ENCODE measurements at places on chromosomes 2 and 18.

GRCh38 chr18:63311118-63312018, 8.2 kb downstream of the BCL2 start:
- no peak for DNase-seq

DNA sequence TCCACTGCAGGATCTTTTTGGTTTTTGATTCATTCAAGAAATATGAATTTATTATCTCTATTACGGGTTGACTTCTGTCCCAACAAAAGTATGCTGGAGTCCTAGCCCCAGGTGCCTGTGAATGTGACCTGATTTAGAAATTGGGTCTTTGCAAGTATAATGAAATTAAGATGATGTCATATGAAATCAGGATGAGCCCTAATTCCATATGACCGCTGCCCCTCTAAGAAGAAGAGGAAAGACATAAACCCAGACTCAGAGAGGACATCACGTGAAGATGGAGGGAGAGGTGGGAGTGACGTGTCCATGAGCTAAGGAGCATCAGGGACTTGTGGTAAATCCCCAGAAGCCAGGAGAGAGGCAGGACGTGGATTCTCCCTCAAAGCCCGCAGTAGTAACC, 287.1 kb downstream of the LPIN1 start:
- no peak for DNase-seq

- no peak for DNase-seq
These were observed 74.3 kb downstream of the ICOS start for GRCh38 chr2:204010628-204011560.

DNA sequence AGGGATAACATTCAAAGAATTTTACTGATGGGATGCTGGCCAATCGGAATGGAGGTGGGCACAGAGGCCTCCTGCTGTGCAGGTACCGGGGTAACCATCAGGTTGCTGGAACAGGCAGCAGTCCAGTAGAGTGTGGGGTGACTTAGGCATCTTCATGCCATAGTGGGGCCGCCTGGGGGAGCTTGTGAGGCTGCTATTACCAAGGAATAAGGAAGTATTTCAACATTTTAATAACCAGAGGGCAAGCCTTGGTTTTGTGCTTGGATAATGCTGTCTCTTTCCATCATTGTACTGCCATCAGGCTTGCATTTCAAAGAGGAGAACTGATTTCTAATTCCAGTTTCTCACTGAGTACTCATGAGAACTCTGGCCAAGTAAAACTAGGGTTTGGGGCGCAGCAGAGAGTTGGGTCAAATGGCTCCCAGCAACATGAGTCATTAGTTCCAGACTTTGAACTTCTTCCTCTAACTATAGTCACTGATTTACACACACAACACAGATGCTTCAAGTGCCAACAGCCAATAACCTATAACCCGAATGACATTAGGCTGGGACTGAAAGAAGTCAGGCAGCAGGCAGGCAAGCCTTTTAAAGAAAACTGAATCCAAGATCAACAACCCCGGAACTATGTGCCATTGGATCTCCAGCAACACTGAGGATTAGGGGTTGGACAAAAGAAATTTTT, 56.1 kb upstream of the FHL2 start:
- no peak for DNase-seq
